Amygdala (tissue), 56 donors: ENCODE measurements at places on chromosomes 6 and 20.

DNA sequence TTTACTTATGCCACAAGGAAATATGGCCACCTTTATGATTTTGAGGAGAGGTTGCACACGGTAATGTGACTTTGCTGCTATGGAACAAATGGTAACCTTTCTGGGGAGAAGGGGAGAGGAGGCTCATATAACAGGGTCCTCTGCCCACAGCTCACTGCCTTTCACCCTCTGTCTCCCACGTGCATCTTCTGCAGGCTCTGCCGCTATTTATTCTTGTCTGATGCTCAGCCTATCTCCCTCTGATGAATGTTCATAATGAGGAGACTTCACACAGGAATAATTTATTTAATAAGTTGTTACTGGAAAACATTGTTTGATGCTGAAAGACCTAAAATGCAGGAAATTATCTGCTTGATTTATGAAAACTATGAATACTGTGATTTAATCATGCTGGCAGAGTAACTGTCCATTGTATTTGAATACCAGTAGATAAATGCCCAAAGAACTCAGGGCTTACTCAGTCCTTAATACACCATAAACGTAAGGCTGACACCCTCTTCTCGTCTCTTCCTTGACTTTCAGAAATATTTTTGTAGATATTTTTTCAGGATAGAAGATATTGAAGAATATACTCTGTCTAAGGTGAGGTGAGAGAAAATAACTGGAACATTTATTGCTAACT, 721.1 kb downstream of the QKI start:
- DNase-seq, result no peak

GRCh38 chr6:125534430-125535263, 214.8 kb upstream of the HEY2 start:
- no peak for DNase-seq

GRCh38 chr6:31401403-31401802, 2.0 kb upstream of the MICA start:
- no peak for DNase-seq

DNA sequence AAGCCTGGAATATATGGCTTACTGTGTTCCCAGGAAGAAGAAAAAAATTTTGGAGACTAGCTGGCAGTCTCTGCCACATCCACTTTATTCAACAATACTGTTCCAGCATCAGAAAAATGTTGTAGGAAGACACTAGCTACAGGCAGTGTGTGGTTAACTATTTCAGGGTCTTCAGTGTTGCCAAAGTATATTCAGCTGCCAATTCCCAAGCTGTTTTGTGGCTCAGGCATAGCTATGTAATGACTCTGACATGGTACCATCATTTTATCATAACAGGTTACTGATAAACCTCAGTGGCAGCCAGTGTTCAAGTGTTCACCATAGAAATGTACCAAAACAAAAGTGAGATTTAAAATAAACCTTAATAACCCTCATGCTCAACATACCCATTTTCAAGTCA, 503.1 kb downstream of the ADGRB3 start:
- DNase-seq, result no peak

- DNase-seq, result peak; percentile 17
These were observed 7.5 kb downstream of the YTHDF1 start for GRCh38 chr20:63208346-63208909.

GRCh38 chr20:62773845-62774714, 22.2 kb upstream of the MRGBP start:
- peak; percentile 13 for DNase-seq

DNA sequence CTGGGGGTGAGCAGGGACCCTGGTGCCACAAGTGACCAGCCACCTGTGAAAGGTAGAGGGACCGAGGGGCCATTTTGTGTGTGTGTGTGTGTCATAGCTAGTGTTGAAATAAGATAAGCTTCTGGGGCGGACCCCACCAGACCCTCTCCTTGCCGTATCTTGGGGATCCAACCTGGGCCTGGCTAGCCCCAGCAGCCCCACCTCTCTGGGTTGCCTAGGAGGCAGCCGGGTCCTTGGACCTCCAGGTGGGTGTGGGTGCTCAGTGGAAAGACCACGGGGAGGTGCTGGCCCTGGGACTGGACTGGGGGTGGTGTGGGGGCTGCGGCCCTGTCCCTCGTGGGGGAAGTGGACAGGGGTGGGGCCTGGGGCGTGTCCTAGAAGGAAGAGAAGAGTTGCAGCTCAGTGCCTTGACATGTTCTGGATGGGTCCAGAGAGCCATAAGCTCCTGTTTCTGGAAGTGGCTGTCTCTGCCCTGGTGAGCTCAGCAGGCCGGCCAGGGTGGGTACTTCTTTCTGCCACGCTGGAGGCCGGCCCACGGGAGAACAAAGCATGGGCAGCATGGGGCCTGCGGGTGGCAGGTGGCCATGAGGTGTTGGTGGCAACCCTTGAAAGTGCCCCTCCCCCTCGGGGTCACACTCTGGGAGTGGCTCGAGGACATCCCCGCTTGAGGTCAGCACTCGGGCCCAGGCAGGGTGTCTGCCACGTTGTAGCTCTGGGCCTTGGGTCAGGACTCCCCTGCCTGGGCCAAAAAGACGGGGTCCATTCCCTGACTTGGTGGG, 8.4 kb downstream of the RBBP8NL start:
- DNase-seq, result no peak

DNA sequence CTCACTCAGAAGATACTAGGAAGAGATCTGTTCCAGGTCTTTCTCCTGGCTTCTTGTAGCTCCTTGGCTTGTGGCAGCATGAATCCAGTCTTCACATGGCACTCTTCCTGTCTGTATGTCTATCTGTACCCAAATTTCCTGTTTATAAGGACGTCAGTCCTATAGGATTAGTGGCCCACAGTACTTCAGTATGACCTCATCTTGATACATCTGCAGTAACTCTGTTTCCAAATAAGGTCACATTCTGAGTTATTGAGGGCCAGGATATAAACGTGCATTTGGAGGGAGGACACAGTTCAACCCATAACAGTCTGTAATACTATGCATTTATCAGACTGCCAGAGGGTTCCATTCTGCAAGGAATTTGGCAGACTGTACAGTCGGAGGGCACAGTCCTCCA, 57.6 kb upstream of the DYNLRB1 start:
- no peak for DNase-seq

DNA sequence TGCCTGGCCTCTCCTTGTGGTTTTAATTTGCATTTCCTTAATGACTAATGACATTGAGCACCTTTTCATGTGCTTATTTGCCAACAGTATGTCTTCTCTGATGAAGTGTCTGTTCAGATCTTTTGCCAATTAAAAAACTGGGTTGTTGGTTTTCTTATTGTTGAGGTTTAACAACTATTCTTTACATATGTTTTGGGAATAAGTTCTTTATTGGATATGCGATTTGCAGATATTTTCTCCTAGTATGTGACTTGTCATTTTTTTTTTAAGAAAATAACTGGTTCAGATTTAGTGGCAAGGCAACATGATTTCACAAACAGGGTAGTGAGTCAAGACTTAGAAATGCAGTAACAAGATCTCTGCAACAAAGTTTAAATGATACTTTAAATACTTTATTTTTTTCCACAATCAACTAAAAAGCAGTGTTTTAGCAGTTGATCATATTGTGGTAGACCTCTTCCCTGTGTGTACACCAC, 67.8 kb downstream of the TIAM2 start:
- no peak for DNase-seq

- DNase-seq, result no peak
These were observed 22.3 kb downstream of the HTR1E start for GRCh38 chr6:86959656-86960055.

- no peak for DNase-seq
These were observed 54.6 kb downstream of the QRSL1 start for GRCh38 chr6:106684011-106684410.

DNA sequence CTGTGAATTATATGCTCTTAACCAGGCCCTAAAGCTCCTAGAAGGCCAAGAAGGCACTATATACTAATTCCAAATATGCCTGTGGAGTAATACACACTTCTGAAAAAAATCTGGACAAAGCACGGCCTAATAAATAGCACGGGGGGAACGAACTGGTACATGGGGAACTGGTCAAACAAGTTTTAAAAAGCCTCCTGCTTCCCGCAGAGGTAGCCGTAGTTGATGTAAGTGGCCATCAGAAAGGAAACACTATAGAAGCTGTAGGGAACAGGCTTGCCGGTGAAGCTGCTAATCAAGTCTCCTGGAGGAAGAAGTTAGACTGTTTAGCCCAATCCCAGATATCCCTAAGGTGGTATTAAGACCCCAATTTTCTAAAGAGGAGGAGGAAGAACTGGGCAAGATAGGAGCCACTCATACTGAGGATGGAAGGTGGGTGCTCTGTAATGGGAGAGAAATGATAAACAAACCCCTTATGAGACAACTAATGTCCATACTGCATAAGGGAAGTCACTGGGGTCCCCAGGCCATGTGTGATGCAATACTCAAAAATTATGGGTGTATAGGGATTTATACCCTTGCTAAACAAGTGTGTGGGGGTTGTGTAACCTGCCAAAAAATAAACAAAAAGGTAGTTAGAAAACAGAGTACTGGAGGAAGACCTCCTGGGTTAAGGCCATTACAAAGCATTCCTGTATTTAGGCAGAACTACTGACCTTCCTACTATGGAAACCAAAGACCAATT, 27.1 kb upstream of the ZNF318 start:
- no peak for DNase-seq

DNA sequence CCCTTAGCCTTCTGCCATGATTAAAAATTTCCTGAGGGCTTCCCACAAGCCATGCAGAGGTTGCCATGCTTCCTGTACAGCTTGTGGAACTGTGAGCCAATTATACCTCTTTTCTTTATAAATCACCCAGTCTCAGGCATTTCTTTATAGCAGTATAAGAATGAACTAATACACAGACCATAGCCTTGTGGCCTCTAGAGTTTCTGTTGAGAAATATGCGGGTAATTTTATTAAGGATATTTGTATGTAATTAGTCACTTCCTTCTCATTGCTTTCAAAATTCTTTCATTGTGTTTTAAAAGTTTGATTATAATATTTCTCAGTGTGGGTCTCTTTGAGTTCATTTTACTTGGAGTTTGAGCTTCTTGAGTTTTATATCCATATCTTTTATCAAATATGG, 484.9 kb downstream of the COL12A1 start:
- DNase-seq, result no peak

DNA sequence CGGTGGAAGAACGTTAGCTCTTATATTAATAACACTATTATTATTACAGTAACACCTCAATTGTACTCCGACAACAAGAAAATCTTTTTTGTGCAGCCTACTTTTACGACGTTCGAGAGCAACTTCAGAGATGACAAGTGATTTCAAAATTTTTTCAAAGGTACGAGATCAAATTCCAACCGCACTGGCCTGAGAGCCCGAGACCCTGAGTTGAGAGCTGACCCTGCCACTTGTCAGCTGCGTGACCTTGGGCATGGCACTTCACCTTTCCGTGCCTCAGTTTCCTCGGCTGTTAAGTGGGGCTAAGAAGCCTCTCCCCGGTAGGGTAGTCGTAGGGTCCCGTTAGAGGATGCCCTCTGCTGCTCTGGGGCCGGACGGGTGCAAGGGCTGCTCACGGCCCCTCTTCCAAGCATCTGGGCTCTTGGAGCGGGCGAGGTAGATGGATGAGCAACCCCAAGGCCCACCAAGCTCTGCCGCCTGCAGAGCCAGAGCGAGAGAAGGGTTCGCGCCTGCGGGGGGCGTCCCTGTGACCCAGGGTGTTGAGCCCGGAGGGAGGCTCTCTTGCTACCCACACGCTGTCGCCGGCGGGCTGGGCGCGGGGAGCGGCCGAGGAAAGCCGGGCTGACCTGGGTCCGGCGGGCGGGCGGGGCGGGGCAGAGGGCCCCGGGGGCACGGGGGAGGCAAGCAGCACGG, 510 bp downstream of the NDRG3 start:
- peak; percentile 44 for DNase-seq

GRCh38 chr20:63957690-63958441, 1.6 kb upstream of the UCKL1 start:
- no peak for DNase-seq

DNA sequence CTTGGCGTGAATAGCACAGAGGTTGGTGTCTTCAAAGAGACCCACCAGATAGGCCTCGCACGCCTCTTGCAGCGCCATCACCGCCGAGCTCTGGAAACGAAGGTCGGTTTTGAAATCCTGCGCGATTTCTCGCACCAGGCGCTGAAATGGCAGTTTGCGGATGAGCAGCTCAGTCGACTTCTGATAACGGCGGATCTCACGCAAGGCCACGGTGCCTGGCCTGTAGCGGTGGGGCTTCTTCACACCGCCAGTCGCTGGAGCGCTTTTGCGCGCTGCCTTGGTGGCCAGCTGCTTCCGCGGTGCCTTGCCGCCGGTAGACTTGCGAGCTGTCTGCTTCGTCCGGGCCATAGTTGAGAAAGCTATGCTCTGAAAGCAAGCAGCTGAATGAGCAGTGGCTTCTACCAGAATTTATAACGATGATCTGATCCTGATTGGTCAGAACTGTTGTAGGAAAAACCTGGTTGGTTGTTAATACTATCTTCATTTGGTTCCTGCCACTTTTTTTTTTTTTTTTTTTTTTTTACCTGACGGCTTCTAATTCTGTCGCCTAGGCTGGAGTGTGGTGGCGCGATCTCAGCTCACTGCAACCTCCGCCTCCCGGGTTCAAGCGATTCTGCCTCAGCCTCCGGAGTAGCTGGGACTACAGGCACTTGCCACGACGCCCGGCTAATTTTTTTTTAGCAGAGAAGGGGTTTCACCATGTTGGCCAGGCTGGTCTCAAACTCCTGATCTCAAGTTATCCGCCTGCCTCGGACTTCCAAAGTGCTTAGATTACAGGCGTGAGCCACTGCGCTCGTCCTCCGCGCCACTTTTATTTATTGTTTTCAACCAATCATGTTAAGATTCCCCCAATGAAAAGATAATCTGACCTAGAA, 21.5 kb downstream of the OR2B2 start:
- peak; percentile 38 for DNase-seq

GRCh38 chr6:51282026-51282425, 463.4 kb downstream of the TFAP2B start:
- DNase-seq, result no peak

DNA sequence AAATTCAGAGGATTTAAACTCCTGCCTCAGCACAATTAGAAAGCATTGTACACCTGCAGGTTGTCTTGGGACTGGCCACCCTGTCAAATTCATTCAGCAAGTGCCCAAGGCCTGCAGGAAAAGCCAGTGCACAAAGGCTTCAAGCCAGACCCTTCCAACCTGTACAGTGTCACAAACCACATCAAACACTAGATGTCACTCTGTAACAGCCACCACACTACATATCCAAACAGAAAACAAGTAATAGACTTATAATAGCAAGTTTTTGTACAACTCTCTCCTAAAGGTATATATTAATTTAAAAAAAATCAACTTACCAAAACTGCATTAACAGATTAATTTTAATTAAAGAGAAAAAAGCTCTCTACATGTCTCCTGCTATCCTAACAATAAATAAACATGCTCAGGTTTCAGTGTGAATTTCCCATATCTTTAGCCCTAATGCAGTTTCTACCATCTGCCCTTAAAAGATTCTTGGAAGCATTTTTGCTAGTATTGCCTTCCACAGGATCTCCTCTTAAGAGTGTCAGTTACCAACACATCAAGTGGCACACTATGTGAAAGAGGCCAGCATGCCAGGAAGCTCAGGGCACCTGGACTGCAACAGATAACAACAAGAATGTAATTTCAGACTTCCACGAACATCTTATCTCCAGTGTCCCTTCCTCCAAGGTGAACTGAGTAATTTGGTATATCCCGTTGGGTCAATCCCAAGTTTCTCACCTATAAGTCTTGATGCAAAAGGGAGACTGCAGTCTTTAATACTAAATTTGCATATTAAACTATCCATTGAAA, 47.5 kb downstream of the RALGAPA2 start:
- no peak for DNase-seq
